Left ventricle myocardium superior (tissue), 1 donor: ENCODE measurements at places on chromosomes 12 and 14. TPM values are rescaled to one million over a fixed set of nuclear protein-coding genes. Genes with fewer than 3 reads are reported as not detected.

DNA sequence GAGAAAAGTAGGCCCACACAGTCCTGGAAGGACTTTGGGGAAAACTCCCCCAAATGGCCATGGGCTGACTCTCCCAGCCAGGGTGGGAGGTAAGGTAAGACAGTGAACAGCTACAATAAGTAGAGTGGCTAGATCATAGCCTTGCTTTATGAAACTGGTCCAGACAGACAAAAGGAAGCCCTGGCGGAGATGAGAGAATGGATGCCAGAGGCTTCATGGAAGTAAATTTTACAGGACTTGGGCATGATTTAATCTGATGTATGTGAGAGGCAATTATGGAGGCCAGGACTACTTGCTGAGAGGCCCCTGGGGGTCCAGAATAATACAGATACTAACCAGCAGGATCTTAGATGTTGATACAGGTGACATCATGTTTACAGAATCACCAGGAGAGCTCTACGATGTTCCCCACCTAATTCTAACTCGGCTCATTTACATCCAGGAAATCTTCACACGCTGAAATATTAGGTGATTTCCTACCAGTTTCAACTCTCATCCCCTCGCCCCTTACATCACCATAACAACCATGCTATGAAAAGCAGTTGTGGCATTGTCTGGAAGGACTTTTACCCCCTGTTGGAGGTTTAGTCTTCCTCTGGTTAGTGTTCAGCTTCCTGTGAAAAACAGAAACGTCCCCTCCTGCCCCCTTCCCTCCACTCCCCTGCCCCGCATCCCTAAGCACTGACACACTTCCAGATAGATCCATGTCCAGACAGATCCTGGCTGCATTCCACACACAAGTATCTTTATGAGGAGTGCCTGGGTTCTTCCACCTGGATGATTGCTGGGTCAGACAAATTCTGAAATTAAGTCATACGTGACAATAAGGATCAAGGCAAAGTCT lies 39.5 kb upstream of the NT5DC3 start:
- no peak for DNase-seq

- DNase-seq, result no peak
Observed at GRCh38 chr12:132024758-132025157, 75.0 kb downstream of the EP400 start.

DNA sequence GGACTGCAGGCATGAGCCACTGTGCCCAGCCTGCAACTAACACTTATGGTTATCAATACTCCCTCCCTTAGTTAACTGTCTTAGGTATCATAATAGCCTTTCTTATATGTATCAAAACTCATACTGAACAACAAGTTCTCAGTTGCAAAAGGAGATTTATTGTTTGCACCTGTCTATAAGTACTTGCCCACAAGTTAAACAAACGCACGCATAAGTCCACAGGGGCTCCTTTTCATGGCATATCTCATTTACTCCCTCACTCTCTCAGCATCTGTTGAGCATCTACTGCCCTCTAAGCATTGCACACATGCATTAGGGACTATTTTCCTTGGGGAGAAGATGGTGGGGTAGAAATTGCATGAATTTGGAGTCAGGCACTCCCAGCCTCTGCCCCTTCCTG lies 46.7 kb upstream of the CORO1C start:
- no peak for DNase-seq

Gene HNF1A
- not detected for total RNA-seq

Gene TDRD9
- 2.2 TPM for total RNA-seq

Gene PTPN6
- total RNA-seq, result 6.0 TPM
